M059J (cell line): ENCODE measurements at places on chromosomes 12 and 14.
A peak's percentile ranks its signal among the peaks of the same experiment; 100 is the strongest.

DNA sequence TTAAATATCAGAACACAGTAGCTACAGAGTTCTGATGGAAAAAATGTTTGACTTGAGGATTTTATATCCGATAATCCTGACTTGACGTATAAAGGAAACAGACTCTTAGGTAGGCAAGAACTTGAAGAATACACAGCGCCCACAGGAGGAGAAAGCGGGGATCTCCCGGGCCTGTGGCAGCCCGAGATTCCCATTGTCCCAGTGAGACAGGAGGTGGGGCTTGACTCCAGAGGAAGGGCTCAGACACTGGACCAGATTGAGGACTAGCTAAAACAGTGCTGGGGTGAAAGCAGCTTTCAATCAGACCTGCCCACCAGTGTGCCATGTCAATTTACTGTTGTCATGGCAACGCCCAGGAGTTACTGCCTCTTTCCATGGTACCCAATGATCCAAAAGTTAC is 51.1 kb upstream of the C14orf180 start:
- no peak for DNase-seq

DNA sequence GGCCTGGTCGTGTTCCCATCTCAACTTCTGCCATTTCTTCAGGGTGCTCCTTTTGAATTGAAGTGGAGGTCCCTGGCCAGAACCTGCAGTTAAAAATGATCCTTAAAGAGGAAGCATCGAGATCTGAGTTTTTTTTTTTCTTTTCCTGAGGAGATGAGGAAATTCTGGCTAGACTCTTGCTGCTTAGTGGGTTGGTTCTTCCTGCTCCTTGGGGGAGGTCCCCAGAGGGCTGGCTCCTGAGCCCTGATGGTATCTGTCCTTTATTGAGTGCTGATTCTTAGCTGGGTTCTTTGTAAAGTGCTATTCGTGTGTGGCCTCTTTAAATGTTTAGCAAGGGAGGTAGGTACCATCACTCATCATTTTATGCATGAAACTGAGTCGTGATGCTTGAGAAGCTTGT is 11.7 kb downstream of the PELI2 start:
- no peak for DNase-seq

GRCh38 chr14:92615451-92615850 is 101.9 kb downstream of the RIN3 start:
- no peak for DNase-seq

- DNase-seq, result no peak
Observed at GRCh38 chr12:3105690-3106479, 28.7 kb downstream of the TSPAN9 start.

GRCh38 chr12:3527181-3527580 is 36.2 kb downstream of the PRMT8 start:
- DNase-seq, result peak; percentile 76

- DNase-seq, result peak; percentile 58
Observed at GRCh38 chr14:77562681-77563080, 53.8 kb downstream of the SPTLC2 start.

DNA sequence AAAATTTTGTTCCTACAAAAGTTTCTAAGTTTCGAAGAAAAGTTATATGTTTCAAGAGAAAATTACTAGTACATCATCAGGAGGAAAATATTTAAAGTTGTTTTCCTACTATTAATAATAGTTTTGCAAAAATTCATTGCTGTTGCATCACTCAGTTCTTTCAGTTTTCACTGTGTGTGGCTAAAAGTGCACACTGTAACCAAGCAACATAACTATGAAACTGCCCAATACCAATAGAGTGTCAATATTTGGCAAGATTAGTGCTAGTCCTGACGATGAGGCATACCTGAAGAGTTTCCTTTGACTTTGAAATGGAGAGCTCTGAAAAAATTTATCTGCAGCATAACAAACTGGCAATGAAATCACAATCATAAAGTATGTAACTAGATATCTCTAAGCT is 194.3 kb downstream of the CPNE8 start:
- no peak for DNase-seq

- DNase-seq, result peak; percentile 72
Observed at GRCh38 chr14:39266525-39266870, 32.8 kb downstream of the MIA2 start.

- no peak for DNase-seq
Observed at GRCh38 chr14:27553790-27554189, 956.0 kb upstream of the NOVA1 start.

DNA sequence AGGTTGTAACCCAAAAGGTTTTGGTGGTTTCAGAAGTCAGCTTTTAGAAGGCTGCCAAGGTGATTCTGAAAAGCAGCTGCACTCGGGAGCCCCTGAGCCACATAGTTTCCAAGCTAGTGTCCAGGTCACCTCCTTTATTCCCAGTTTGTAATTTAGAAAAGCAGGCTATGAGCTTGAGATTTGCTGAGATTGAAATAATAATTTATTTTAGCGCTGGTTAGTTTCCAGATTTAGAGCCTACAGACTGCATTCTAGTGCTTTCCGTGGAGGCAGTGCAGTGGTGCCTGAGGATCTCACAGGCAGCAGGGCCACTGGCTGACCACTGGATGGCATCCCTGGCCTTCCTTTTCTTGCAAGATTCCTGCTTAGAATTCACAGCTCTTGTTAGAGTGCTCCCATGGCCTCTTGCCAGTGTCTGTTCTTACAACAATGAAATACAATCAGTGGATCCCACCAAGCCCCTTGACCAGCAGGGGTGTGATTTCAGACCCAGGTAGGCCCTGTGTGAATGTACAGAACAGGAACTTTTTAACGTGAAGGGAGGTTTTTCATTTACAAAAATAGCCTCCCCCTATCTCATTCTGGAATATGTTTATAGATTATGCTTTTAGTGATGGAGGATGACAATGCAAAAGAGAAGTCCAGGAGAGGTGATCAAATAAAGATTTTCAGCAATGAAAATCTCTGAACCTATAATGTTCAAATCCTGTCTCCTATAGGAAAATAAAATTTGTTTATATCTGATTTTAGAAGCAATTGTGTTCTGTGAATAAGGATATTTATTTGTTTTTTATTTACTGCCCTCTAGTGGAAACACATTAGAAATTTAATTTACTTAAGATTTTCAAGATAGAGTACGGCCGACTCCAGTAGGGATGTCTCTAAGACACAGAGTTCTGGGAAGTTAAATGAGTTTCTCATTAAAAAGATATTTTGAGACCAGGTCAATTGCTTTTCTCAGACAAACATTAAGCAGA is 362.1 kb upstream of the STXBP6 start:
- DNase-seq, result no peak

DNA sequence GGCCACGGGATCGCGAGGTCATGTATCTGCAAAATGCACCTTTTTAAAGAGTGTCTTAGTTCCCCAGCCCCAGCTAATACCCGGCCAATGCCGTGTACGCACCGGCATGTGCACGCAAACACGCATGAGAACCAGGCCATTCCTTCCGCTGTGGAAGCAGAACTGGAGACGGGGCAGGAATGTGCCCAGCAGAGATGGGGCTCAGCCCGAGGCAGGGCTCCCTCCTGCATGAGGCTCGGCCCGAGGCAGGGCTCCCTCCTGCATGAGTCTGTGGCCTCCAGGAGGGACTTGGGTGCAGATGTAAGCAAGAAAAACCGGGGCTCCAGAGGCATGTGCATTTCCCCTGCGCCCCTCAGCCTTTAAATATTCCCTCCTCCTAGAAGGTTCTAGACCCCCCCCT is 38.2 kb downstream of the SLC6A12 start:
- no peak for DNase-seq

DNA sequence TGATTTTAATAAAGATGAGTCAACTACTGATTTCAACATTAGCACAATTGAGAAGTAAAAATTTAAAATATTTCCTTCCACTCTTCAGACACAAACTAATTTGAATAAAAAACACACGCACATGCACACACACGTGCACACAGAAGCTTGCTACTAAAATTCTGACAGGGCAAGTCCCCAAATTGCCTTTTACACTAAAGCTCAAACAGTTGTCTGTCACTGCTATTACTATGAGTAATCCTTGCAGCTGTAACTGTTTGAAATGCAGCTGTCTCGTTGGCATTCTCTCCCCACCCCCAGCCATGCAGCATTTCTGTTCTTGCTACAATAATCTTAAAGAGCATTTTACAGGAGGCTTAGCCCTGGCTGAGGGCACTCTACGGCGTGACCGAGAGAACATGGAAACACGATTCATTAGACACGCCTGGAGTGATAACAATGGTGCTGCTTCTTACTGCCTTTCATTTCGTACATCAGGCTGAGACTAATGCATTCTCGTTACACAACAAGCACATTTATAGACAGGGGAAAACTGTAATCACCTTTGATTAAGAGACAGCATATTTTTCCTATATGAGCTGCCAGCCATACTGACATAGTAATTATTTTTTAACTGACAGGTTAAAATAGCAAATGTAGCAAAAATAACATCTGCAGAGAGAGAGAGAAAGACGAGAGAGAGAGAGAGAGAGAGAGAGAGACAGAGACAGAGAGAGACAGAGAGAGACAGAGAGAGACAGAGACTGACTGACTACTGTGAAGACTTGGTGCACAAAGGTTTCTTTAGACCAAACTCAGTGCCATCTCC is 153.8 kb downstream of the MED13L start:
- DNase-seq, result peak; percentile 82

GRCh38 chr12:70399311-70399710 is 33.2 kb downstream of the KCNMB4 start:
- no peak for DNase-seq

- peak; percentile 71 for DNase-seq
Observed at GRCh38 chr12:27534060-27534764, 10.2 kb downstream of the PPFIBP1 start.

DNA sequence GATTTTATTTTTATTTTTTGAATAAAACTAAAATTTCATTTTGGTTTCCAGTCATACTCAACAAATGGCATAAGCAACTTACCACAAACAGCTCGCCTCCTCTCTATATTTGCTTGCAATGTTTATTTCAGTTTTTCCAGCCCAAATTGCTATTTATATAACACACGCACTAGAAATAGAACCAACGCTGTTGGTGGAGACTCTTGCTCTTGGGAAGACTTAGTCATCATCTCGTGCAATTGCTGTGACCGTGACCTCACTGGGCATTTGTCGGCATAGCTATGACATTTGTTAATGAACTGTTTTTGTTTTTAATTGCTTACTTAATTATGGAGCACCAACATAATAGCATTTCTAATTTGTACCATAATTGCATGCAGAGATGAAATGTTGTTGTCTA is 153.1 kb upstream of the OTX2 start:
- no peak for DNase-seq

DNA sequence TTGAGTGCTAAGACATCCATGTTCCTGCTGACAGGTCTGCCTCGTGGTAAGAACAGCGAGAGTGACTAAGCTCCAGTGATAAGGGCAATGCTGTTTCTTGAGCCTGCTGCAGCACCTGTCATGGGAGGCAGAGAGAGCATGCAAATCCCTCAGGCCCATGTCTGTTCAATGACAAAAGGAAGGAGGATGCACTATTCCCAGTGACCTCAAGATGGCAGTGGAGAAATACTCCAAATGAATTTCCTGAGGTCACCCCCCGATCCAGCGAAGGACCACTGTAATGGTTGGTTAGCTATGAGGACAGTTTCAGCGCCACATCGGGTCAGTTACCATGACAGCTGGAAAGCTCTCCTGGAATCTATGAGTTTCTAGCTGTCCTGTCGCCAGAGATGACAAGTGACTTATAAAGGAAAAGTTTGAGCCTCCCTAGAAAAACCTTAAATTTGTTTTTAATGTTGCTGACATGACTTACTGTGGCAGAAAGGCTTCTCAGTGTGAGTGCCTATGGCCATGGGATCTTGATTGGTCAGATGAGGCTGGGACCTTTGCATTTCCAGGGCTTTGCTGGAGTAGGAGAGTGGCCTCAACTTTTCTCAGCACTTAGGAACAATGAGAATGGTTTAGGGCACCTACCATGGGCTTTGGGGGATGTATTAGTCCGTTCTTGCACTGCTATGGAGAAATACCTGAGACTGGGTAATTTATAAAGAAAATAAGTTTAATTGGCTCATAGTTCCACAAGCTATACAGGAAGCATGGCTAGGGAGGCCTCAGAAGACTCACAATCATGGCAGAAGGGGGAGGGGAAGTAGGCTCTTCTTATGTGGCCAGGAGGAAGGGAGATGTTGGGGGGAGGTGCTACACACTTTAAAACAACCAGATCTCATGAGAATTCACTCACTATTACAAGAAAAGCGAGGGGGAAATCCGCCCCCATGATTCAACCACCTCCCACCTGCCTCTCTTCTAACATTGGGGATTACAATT is 88.0 kb upstream of the TMEM260 start:
- peak; percentile 42 for DNase-seq

DNA sequence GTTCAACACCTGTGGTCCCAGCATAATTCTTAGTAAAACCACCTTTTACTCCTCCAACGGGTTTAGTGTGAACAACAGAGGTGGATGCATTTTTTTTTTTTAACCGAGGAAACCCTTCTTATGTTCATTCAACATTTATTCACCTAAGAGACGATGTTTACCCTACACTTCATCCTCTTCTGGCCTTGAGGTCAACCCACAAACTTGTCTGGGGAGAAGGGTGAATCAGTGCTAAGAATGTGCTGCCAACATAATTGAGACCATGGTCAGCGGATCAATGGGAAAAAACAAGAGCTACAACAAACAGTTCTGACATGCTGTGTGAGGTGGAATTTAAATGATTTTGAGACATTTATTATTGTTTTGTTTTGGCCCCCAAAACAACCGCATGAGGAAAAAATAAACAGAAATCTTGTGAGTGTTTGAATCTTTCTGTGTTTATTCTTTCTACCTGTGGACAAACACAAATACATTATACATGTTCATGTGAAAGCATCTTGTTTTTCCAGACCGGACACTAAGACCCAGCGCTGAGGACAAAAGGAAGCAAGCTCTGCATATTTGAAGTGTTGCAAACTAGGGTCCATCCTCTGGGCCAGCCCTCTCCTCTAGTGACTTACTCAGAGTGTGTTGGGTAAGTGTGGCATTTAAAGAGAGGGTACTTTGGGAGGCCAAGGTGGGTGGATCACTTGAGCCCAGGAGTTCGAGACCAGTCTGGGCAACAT is 5.1 kb upstream of the USP30 start:
- DNase-seq, result peak; percentile 78

GRCh38 chr12:6539707-6540134 is 5.4 kb downstream of the GAPDH start:
- peak; percentile 21 for DNase-seq

DNA sequence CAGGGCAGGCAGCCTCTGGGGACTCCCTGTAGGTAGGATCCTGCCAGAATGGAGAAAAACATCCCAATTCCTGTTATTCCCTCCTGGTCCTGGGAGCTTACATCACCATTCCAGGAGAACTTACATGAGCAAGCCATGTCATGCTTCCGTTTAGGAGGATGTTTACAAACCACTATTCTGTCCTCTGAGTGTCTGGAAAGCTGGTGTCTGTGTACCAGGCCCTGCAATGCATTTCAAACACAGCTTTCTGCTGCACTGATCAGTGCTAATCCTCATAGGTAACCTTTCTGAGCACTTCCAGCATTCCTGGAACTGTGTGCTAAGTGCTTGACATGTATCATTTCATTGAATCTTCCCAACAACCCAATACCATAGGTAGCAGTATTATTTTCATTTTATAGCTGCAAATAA is 19.8 kb upstream of the MAP1LC3B2 start:
- DNase-seq, result peak; percentile 65

- no peak for DNase-seq
Observed at GRCh38 chr12:9095322-9095721, 20.4 kb downstream of the A2M start.
